Activated T-cell treated with anti-CD3 and anti-CD28 coated beads for 24 hours (primary cell): ENCODE measurements at places on chromosomes 2 and 18.

DNA sequence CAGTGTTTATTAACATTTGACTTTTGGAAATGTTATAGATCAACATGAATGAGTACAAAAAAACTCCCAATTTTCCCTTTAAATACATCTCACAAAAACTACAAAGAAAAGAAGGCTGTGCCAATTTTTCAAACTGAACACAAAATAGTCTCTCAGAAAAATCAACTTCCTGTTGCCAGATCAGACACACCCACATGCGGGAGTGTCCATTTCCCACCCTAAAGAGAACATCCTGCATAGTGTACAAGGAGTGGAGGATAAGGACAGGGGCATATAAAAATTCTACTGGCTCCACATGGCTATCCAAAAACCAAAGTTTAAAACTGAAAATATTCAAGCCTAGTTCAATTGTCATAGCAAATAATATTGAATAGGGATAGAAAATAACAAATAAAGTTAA, 165.3 kb downstream of the ATAD2B start:
- no peak for DNase-seq

- no peak for DNase-seq
Observed at GRCh38 chr2:187316040-187316439, 132.0 kb downstream of the CALCRL start.

GRCh38 chr2:226121046-226121738, 678.4 kb downstream of the IRS1 start:
- DNase-seq: no peak

GRCh38 chr2:176284461-176285049, 15.3 kb downstream of the MTX2 start:
- DNase-seq: no peak

DNA sequence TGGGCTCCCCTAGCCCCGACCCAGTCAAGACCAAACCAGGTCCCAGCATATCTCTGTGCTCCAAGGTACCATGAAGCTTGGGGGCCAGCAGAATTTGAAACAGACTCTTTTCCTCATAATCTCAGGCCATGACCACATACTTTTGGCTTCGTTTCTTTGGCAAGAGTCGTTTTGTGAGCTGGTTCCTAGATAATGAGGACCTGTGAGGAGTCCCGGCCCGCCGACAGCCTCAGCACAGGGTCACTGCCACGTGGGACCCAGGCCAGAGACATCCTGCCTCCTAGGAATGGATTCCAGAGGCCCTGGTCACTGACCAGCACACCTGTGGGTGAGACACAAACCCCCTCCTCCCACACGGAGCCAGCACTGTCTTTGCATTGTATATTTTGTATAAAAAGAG, 73.5 kb downstream of the VAPA start:
- no peak for DNase-seq

DNA sequence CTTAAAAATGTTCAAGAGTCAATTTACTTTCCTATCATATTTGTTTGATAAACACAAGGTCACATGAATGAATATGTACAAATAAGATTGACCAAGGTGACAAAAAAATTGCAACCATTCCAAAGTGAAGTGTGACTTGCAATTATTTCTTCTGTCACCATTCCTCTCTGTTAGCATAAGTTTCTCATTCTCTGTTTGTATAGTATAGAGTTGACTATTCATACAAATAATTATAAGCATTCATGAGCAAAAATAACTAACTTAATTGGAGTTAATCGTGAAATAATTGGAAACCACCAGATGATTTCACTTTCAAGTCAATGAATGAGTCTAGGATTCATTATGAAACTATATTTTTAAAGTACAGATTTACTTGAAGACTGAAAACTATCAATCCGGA, 42.1 kb downstream of the PGAP1 start:
- no peak for DNase-seq

DNA sequence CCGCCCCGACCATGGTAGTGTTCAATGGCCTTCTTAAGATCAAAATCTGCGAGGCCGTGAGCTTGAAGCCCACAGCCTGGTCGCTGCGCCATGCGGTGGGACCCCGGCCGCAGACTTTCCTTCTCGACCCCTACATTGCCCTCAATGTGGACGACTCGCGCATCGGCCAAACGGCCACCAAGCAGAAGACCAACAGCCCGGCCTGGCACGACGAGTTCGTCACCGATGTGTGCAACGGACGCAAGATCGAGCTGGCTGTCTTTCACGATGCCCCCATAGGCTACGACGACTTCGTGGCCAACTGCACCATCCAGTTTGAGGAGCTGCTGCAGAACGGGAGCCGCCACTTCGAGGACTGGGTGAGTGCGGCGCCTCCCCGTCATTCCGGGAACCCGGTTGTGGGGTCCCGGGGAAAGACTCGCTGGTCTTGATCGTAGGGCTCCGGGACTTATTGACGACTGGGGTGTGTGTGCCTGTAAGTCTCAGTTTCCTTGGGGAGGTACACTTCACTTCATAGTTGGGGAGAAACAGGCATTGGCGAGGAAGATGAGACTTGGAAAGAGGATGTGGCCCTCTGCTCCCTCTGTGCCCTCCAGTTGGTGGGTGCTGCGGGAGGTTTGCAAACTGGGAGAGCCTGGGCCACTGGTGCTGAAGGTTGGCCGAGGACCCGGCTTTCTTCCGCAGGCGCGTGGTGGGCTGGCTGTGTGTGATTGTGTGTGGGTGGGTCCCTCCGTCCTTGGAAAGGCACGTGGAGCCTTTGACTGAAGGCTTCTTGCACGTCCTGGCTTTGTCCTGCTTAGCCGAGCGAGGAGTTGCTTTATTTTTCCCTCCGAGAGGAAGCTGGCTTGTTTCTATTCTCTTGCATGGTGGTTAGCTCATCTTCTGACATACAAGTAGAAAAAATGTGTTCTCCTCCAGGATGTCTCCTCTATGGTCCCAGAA, 886 bp downstream of the PRKCE start:
- no peak for DNase-seq

DNA sequence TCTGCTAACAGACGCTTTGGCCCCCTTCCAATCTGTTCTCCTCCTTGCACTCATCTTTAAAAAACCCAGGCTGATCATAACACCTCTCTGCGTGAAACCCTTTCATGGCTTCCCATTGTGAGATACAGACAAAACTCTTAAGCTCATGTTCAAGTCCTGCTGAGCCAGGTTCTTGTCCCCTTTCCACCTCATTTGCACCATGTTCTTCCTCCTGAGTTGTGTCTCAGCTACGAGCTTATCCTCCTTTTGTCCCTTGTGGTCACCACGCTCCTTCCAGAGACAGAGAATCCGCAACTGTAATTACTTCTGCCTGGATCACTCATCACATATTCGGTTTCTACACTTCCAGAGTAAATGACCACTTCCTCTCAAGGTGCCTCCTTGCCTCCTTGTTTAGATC, 238.8 kb downstream of the ACTR3 start:
- DNase-seq: no peak

DNA sequence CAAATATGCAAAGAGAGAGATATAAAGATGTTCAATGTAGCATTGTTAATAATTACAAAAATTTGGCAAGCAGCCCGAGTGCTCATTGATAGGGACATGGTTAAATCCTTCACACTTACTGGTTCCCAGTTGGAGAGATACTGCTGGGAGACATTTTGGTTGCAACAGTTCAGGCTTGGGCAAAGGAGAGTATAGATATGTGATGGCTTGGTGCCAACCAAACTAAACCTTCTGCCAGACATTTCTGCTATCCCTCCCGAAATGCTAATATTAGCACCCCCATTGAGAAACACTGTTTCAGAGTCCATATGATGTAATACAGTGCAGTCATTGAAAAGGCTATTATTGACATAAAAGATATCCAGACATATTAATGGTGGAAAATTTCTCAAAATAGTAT, 11.5 kb downstream of the GEN1 start:
- DNase-seq: no peak

DNA sequence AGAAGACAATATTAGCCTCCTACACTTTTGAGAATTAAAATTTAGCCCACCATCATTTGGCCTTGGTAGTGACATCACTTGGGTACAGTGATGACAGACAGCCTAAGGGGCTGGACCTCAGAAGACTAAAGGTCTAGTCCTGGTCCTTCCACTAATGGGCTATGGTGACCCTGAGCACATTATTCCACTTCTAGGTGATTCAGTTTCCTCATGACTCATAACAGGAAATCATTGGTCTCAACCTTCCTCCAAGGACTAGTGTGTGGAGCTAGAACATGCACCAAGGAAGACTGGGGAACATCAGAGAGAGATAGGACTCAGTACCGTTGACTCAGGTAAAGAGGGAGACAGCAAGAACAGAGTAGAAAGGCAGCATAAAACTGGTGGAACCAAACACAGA, 64.0 kb downstream of the TFCP2L1 start:
- DNase-seq: no peak

GRCh38 chr18:34595690-34596089, 114.4 kb upstream of the DTNA start:
- no peak for DNase-seq

- DNase-seq: no peak
Observed at GRCh38 chr2:173282795-173283545, 71.7 kb upstream of the CDCA7 start.

DNA sequence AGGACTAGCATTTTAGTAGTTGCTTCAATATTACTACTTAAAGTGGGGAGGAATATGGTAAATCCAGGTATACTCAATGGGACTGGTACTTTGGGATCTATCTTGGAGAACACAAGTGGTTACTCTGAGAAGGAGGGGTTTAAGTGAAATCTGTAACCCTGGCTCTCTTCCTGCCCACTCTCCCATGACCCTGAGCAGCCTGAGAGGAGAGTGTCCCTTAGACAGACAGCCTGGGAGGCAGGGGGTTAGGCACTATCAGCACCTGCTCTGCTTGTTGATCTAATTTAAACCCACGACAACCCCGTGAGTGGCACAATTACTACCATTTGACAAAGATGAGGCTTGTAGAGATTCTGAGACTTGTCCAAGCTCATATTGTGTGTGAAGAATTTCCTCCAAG, 395.5 kb downstream of the ALK start:
- DNase-seq: no peak

GRCh38 chr2:122326471-122326870, 571.0 kb downstream of the TSN start:
- no peak for DNase-seq

GRCh38 chr18:55252053-55252675, 292.9 kb upstream of the CCDC68 start:
- DNase-seq: no peak

- DNase-seq: no peak
Observed at GRCh38 chr2:138559641-138560040, 58.1 kb downstream of the SPOPL start.
